Activated T-helper 1 cell treated with Interleukin-2 at 50 U/mL for 16 hours (primary cell): ENCODE measurements at places on chromosomes 3 and 15.

- no peak for DNase-seq
These were observed 368.6 kb upstream of the DPH6 start for GRCh38 chr15:35914573-35914972.

- no peak for DNase-seq
These were observed 77.6 kb upstream of the LRRFIP2 start for GRCh38 chr3:37251993-37252392.

DNA sequence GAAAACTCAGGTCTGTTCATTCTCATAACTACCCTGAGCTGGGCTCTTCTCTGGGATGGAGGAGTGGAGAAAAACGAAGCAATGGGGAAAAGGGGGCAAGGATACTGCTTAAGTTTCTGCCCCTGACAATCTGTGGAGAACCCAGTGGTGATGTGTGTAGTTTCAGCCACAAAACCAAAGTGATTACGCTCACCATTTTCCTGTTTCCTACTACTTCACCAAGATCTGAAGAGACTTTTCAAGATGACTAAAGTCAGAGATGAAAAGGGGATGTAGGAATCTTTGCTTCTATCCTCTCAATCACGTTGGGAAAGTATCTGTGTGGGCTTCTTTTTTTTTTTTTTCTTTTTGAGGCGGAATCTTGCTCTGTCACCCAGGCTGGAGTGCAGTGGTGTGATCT is 8.3 kb upstream of the UBE2E1 start:
- no peak for DNase-seq

DNA sequence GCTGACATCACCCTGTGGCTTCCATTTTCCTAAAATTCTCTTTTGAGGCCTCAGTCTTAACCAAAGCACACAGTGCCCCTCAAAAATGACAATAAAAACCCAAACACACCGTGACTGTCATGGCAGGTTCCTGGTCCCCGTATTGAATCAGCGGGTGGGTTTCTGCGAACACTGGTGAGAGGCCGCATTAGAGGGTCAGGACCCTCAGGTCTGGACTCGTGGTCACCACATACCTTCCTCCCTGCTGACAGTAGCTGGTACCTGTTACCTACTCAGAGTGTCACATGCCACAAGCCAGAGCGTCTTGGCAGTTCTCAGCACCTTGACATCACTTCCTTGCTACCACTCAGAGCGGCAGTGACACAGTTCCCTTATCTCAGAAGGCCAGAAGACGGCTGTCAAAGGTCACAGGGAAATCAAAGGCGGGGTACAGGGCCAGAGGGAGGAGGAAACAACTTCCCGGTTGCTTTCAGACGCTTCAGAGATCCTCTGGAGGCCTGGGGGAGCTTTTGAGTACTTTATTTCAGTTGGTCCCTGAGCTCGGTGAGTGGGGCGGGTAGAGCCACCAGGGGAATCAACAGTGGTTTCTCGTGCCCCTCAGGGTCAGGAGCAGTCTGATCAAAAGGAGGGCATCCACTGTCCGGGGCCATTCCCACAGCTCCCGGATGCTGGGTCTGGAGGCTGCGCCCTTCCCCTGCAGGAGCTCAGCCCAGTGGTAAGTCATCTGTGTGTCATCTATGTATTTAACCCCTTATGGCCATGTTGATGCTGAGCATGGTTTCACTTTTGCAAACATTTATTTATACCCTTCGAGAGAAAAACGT is at the start of the genes CCR5AS and CCRL2:
CCR5AS (minus strand) TSS at position 279 of the 824 bp plus-strand sequence.
CCRL2 (plus strand) TSS at position 472 of the 824 bp plus-strand sequence. CDS start 821 bp downstream, outside the sequence.
- no peak for DNase-seq

- DNase-seq: no peak
These were observed 133.5 kb downstream of the FBLN2 start for GRCh38 chr3:13682331-13683013.

GRCh38 chr15:42731461-42731860 is 5.5 kb downstream of the CDAN1 start:
- no peak for DNase-seq

- no peak for DNase-seq
These were observed 222.6 kb downstream of the ZNF385D start for GRCh38 chr3:21528291-21528995.

DNA sequence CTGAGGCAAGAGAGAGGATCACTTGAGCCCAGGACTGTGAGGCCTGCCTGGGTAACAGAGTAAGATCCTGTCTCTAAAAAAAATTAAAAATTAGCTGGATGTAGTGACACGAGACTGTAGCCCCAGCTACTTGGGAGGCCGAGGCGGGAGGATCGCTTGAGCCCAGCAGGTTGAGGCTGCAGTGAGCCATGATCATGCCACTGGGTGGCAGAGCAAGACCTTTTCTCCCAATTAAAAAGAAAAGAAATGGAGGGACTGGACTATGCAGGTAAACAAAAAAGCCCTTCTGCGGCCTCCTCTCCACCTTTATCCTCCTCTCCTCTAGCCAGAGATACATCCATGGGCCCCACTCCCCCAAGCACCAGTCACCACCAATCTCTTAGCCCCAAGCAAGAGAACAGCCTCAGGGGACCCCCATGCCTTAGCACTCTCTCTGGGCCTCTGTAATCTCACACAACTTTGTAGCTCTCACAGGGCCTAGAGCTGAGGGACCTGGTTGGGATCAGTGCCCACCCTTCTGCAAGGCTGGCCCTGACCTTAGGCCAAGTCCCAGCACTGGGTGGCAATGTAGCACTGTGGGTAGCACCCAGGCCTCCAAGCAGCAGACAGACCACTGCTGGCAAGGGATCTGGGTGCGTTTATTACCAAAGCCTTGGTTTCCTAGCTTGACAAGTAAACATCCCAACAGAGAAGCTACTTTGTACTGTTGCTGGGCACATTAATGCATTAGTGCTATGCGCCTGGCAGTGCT is 43.4 kb downstream of the FAM174B start:
- no peak for DNase-seq

GRCh38 chr15:97566961-97567360 is 393.5 kb upstream of the ARRDC4 start:
- DNase-seq: no peak

DNA sequence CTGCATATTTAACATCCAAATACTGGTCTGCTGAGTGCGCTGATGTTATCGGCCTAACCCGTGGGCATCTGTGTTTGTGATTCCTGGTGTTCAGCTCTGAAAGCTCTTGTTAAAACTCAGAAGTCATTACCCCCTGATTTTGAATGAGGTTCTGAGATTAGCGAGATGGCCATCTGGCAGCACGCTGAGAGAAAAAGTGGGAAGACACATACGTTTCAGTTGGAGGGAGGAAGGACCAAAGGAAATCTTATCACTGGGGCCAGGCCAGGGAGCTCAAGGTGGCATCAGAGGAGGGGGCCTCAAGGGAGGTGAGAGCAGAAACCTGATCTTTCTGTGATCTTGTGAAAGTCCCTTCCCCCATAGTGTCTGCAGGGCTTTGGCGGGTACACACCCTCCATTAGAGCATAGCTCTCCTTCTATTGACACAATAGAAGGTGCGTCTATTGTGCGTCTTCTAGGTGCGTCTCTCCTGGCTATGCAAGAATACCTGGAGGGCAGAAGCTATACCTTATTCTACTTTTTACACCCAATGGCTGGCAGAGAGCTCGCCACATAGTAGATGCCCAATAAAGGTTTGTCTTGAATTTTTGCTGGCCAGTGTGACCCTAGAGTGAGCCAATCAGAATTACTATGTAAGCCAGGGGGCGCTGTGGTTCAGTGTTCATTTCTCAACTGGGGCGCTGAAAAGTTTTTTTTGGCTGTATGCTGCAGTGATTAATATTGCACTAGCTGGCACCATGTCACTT is 182.4 kb downstream of the SHQ1 start:
- peak; percentile 8 for DNase-seq

GRCh38 chr3:170977949-170978745 is 48.4 kb downstream of the SLC2A2 start:
- no peak for DNase-seq

DNA sequence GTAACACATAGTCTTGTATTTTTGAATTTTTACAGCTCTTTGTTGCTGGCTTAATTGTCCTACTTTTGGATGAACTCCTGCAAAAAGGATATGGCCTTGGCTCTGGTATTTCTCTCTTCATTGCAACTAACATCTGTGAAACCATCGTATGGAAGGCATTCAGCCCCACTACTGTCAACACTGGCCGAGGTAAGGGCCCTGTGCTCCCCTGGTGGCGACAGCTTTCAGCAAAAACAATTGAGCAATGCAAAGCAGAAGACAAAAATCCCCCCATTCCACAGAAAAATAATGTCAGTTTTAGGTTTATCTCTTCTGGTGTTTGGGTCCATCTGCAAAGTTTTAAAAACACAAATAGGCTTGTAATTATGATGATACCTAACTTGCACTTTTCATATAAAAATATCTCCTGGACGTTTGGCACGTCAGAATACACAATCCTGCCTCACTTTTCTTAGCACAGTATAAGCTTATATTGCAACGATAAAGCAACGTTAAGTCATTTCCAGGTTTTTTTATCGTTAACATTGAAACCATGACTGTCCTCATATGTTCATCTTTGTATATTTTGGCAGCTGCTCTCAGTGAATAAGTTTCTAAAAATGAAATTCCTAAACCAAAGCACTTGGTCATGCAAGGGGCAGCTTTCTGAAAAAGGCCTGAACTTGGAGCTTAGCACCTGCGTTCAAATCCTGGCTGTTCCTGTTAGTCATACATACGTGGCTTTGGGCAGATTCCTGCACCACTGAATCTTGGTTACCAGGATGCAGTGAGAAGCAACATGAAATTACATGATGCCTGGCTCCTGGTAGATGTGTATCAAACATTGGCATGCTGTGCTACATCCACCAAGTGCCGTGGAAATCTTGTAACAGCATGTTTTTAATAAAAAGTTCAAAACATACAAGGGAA is 8.5 kb downstream of the SEC61A1 start:
- no peak for DNase-seq

DNA sequence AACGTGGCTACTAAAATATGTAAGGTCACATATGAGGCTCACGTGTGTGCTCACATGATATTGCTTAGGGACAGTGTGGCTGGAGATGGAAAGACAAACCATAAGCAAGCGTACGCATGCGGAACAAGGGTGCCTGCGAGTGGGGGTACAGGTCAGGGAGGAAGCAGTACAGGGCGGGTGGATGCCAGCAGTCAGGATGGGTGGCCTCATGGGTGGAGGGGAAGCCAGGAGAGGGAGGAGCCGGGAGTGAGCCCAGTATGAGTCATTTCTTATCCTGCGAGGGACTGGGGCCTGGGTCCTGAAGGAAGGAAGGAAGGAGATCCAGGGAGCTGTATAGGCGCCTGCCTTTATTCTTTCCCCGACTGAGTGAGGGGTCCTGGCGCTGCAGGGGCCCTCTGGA is 42.0 kb upstream of the CGNL1 start:
- no peak for DNase-seq

DNA sequence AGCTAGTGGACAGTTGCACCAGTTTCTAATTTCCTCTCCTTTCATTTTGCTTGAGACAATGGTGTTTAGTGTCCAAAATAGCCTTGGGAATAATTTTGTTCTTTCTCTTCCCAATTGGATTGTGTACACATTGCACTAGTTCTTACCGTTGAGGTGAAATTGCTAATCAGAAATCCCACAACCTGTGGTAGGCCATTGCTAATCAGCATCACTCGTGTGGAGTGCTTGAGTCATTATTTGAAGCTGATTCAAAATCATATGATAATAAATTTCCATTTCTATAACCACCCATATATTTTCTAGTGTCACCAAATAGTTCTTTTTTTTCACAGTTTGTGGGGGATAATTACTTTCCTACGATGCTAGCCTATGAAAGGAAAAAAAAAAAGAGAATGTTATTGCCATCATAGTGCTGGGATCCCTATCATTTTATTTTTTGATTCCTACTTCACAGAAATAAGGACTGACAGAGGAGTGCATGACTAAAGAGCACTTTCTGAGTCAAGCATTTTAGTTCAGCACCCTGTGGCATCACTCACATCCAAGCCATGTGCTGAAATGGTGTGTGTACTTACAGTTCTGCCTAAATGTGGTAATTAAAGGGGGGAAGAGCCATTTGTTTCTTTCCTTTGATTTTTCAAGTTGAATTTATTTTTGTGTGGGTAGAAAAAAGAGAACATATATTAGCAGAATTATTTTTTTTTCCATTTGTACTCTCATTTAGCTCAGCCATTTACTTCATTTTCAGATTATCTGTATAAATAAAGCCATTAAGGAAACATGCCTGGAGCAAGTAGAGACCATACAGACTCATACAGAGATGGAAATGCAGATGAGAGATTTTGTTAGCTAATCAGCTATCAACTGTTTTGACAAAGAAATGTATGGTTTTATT is 108.0 kb upstream of the MEIS2 start:
- no peak for DNase-seq

- DNase-seq: no peak
These were observed 179.8 kb downstream of the APBA2 start for GRCh38 chr15:29065571-29065970.

GRCh38 chr3:111087924-111088469 is 16.4 kb downstream of the NECTIN3 start:
- DNase-seq: no peak

DNA sequence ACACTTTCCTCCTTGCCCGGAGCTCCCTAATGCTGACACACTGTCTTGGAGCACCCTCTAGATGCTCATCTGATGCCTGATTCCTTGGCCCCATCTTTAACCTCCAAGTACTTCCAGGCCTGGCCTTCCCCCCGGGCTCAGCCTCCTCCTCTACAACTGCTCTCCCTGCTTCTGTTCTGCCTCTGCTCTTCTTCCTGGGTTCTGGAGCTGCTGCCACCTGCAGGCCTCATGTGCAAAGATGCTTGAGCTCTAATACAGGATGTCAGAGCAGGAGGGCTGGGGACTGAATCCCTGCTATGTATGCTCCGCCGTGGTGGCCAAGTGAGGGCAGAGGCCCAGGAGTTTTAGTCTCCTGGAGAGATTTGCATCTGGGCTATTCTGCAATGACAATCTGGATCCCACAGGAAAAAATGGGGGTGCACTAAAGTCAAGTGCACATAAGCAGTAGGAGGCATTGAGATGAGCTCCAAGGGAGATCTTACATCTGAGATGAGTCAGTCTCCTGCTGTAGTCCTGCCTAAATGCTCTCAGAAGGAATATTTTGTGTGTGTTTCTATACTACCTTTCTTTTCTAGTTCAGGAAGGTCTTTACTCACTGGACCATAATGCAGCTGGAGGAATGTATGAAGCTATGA is 296.3 kb downstream of the UACA start:
- DNase-seq: peak; percentile 29

DNA sequence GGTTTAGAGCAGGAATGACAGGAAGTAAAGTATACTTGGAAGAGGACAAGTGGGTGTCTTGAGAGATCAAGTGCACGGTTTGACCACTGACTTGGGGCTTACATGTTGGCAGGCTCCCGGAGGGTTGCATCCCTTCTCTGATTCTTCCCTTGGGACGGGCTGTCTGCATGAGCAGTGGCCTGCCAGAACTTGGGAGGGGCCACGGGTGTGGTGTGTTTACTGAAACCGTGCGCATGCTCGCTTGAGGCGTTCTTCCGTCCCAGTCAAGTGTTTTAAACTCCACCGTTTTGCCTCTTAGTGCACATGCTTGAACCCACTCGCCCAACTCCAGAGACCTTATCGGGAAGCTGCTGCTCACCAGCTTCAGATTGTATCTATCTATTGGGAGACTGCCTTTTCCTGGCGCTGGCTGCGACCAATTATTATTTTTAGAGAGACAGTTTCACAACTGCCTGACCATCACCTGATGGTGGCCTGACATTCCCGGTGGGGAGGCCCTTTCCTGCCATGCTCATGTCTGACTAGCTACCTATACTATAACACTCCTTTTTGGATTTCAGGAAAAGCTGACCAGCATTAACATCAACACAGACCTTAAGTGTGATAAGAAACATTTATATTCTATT is 14.9 kb upstream of the C3orf22 start:
- no peak for DNase-seq
